ENCODE measurements at places on chromosomes 5 and 9. TPM values are rescaled to one million over a fixed set of nuclear protein-coding genes. Genes with fewer than 3 reads are reported as not detected.

- DNase-seq: no peak
These were observed 45.7 kb downstream of the ERMP1 start for GRCh38 chr9:5787220-5787619.

- no peak for DNase-seq
These were observed 17.4 kb upstream of the ASPN start for GRCh38 chr9:92499701-92500100.

GRCh38 chr5:74148321-74148720 lies 492.2 kb downstream of the ENC1 start:
- DNase-seq: no peak

ZNF189 gene
- total RNA-seq: 14.1 TPM

GRCh38 chr5:134798468-134798867 lies 39.9 kb downstream of the DDX46 start:
- no peak for DNase-seq

NOXA1 gene
- 0.92 TPM for total RNA-seq

- DNase-seq: no peak
These were observed 409.3 kb upstream of the SLC24A2 start for GRCh38 chr9:20197976-20198685.

GPR21 gene
- 0.49 TPM for total RNA-seq

DNA sequence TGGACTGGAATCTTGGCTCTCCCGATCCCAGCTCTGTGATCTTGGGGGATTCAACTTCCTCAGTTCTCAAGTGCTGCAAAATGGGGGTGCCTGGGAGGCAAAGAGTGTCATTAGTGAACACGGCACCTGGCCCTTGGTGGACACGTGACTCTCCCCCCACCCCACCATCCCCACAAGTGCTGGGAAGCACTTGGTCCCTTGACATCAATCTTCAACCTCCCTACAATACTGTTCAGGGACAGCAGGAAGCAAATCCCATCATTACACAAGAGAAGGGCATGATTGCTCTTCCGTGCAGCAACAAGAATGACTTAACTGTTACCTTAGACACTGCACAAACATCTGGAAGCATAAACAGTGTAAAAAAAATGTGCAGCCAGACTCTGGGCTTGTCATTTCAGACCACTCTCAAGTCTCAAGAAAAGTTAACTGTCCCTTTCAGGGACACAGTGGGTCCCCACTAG lies 61.4 kb downstream of the PSMB7 start:
- DNase-seq: no peak

All from NCI-H460 (cell line).